ENCODE measurements at places on chromosomes 5 and 9.

DNA sequence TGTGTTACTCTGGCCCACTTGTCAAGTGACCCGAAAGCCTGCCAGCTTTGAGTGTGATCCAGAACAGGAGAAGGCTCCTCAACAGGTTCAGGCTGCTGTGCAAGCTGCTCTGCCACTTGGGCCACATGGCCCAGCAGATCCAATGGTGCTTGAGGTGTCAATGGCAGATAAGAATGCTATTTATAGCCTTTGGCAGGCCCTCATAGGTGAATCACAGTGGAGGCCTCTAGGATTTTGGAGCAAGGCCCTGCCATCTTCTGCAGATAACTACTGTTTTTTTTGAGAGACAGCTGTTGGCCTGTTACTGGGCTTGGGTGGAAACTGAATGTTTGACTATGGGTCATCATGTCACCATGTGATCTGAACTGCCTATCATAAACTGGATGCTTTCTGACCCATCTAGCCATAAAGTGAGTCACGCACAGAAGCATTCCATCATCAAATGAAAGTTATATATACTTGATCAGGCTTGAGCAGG is 180.8 kb downstream of the CARTPT start:
- no peak for DNase-seq

GRCh38 chr9:23537192-23538066 is 288.6 kb downstream of the ELAVL2 start:
- no peak for DNase-seq

- DNase-seq, result no peak
Measured at GRCh38 chr5:150778088-150778516, 455 bp upstream of the SMIM3 start.

- no peak for DNase-seq
Measured at GRCh38 chr9:96619124-96619465, 548 bp downstream of the CDC14B start.

DNA sequence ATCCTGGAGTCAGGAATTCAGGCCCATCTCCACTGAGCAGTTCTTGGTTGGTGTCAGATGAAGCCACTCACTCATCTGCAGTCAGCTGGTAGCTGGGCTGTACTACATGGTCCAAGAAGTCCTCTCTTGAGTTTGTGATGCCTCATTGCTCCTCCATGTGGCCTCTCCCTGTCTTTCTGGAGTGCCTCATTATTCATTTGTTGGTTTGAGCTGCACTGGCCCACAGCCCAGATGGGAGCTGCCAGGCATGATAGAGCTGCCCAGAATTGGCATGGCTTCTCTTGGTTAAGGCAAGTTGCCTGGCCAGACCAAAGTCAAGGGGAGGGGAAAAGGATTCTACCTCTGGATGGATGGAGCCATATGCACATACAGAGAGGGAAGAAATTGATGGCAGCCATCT is 8.0 kb downstream of the PTCD2 start:
- DNase-seq, result peak; percentile 51

GRCh38 chr5:135891268-135891667 is 4.4 kb downstream of the IL9 start:
- DNase-seq, result no peak

DNA sequence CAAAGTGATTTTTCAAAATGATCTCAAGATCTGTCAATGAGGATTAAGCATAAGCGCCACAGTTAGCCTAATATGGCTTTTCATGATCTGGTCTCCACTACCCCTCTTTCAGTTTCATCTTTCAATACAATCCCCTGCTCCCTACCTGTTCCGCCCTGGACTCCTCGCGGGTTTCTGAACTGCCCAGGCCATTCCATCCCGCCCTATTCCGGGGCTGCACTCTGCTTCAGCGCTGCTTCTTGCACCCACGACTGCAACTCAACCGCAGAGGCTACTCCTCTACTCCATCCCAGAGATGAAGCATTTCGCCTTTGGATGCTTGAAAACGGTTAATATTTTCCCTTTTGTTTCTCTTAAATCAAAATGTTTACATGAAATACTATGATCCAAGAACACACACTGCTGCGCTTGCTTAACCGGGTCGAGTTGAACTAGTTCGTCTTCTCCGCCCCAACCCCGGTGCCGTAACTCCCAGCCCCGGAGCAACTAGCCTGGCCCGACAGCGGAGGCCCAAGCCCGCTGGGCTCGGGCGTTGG is 716 bp upstream of the OTULIN start:
- no peak for DNase-seq

- DNase-seq, result no peak
Measured at GRCh38 chr5:71862507-71863060, 143.5 kb downstream of the CARTPT start.

Measured in nucleus accumbens (tissue), 56 donors.